ENCODE measurements at places on chromosomes 16 and 17. TPM values are rescaled to one million over a fixed set of nuclear protein-coding genes. Genes with fewer than 3 reads are reported as not detected.

KIF19 gene
- 0.44 TPM for total RNA-seq

KRTAP4-3 gene
- total RNA-seq = not detected

DNA sequence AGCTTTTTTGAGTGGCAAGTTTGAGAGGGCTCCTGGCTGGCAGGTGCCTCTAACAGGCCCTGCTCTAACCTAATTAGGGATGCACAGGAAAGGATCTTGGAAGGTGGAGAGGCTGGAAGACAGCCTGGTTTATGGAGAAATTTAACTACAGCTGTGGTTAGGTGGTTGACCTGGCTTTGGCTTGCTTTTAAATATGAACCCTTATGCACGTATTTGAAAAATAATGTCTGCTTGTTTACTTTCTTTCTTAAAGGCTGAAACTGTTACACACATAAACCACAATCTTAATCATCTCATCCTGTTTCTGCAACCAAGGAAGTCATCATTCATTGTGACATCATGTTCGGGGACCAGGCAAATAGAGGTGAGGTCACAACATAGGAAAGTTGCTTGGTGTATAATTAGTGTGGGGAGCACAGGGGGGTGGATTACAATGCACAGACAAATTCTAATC, 23.1 kb upstream of the DHRS13 start:
- DNase-seq = peak; percentile 96

DNA sequence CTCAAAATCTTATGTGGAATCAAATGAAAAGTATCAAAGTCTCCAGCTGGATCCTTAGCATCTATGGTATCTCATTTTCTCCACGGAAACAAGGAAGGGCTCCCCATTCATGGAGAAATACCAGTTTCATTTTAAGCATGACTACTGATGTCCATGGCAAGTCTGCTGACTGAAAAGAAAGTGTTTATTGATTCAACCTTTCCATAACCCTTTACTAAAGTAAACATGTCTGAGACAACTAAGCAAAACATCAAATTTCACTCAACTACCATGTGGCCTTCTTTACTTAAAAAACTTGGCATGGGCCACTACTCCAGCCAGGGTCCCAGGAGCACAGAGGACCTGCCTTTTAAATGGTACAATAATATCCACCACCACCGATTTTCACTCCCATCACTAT, 928.0 kb upstream of the SOX9 start:
- DNase-seq = no peak

DNA sequence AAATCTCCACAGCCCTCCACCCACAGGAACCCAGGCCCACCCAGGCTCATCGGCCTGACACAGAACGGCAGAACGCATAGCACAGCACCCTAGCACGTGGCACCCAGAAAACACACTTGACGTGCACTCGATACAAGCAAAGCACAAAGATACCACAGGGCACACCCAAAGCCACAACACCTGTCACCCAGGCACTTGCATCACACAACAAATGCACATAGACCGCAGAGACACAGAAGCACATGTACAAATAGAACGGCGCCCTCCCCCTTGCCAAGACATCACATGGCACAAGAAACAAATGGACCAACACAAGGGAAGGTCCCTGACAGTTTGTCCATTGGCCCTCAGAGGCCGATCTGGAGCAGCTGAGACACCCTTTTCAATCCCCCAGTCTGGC, 147.7 kb upstream of the WSCD1 start:
- no peak for DNase-seq

GRCh38 chr17:40063187-40063771, 514 bp downstream of the THRA start:
- DNase-seq = peak; percentile 35

DNA sequence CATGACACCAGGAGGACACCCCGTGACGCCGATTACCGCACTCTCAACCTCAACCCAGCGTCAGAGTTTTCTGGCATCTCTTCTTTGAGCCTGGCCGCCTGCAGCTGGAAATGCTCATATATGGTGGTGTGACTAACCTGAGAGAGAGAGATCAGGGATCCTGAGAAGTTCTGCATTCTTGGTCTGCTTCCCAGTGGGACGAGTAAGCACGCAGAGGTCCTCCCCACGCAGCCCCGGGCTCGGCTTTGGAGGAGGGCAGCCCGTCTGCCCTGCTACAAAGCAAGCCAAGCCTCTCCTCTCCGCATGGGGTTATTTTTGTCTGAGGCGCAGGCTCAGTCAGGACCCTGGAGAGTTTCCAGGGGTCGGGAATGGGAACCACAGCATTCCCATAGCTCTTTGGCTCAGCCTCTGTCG, 16.5 kb downstream of the CRISPLD2 start:
- DNase-seq = peak; percentile 49

GRCh38 chr17:51372345-51373004, 112.1 kb downstream of the UTP18 start:
- peak; percentile 78 for DNase-seq

RAB26 gene
- 0.20 TPM for total RNA-seq

- peak; percentile 93 for DNase-seq
Measured at GRCh38 chr17:64345689-64346376, 44.8 kb downstream of the PECAM1 start.

- DNase-seq = no peak
Measured at GRCh38 chr16:20768121-20768520, 4.3 kb downstream of the ACSM3 start.

NPIPA7 gene
- total RNA-seq = 0.79 TPM

DNA sequence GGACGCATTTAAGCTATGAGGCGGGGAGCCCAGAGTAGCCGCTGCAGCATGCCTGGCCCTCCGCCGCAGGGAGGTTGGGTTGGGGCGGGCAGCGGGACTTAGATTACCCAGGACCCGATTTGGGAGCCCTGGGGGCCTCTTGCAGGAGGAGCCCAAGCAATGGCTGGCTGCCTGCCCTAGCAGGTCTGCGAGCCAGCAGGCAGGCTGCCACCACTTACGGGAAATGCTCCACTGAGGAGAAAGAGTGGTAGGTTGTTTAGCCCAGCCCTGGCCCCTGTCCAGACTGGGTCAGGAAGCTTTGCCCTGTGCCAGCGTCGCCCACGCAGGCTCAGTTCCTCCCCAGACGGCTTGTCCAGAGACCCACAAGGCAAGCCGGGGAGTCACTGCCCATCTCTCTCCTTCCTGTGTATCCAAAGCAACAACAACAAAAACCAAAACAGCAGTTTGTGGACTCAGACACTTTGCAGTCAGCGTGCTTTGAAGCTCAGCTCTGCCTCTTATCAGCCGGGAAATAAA, 10.3 kb upstream of the TVP23A start:
- peak; percentile 63 for DNase-seq

DNA sequence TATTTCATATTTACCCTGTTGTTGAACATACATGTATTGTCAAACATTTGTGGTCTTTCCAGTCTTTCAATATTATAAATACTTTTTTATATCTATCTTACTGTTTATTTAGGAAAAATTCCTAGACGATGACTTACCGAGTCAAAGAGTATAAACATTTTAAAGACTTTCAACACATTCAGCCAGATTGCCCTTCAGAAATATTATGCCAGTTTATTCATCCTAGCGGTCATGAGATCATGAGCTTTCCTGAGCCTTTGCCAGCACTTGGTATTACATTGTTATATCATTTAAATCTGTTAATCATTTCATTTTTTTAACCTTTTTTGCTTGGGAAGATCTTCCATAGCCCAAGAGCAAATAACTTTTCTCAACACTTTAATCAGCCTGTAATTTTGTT, 197.4 kb downstream of the SPECC1 start:
- peak; percentile 39 for DNase-seq

DNA sequence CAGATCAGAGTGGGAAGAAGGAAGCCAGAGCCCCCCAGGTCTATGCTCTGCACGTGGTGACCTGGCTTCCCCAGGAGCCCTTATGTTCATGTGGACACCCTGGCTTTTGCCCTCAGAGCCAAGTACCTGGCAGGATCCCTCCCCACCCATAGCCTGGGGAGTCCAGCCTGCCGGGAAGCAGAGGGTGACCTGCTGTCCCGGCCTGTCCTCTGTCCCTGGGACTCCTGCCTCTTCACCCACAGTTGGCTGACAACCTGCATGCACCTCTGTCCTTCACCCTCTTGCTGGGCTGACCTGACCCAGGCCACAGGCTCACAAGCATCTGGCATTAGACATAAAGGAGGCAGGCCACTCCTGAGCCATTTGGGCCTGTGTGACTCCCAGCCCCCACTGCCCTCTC, 60.2 kb downstream of the SMPD3 start:
- DNase-seq = no peak

CIAPIN1 gene
- total RNA-seq = 60.9 TPM

GRCh38 chr17:4490109-4490591, 8.5 kb upstream of the SPNS2 start:
- DNase-seq = no peak

GRCh38 chr16:86975445-86975844, 341.7 kb downstream of the C16orf95 start:
- peak; percentile 74 for DNase-seq

GRCh38 chr16:22373662-22374310, 633 bp downstream of the CDR2 start:
- DNase-seq = peak; percentile 36

DNA sequence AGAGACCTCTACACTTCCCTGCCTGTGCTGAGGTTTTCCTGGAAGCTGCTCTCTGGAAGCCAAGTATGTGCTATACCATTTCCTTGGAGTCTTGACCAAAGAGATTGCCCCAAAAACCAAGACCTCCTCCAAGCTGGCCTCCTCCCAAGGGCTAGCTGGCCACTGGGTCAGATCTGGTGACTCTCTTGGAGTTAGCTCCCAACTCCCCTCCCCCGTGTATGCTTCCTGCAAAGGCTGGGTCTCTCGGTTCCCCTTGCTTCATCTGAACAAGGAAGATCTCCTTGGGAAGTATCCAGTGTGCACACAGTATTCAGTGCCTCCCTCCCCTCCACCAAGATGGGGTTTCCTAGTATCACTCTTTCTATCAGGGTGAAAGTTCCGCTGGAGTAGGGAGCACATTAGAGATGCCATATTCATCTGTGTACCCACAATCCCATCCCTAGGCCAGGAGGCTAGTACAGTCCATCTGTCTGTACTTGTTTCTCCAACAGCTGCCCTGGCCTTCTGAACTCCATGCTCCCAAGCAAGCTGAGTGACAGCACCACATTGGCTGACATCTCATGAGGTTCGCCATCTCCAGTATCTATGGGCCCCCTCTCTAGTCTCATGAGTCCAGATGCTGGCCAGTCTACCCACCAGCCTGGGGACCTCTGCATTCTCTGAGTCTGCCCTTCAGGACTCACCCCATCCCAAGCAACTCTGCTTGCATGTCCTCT, 3.2 kb downstream of the GAS7 start:
- no peak for DNase-seq

C16orf89 gene
- total RNA-seq = not detected

DNAAF8 gene
- 0.40 TPM for total RNA-seq

GRCh38 chr17:2042390-2042847, 597 bp downstream of the OVCA2 start:
- DNase-seq = peak; percentile 50

BEAN1 gene
- total RNA-seq = not detected

DNA sequence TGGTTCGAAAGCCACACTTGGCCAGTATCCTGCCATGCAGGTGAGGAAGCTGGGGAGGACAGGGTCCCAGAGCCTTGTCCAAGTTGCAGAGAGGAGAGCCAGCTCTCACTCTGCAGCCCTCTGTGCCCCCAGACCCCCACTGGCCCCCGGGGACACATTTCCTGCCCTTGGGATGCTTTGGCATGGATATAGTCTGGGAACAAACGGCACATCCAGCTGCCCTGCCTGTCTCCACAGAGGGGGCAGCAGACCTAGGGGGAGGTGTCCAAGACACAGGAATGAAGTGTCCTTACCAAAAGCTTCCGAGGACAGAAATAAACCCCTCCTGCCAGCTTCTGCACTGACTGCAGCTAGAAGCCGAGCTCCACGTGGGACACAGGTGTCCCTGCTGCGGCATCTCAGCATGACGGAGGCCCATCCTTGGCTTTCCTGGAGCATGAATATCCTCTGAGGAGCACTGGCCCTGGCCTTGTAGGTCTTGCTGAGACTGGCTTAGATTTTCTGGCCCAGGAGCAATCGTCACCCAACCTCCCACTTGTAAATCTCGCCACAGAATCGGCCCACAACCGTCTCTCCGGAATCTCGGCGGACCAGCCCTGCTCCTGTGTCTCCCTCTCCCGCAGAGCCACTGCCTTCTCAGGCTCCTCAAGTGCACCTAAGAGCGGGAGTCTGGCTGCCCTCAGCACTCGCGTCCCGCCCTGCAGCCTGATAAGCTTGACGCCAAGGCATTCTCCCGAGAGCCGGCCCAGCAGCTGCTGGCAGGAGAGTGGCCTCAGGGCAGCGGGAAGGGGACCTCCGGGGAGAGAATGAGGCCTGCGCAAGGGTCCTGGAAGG, 1.1 kb upstream of the CAPN15 start:
- peak; percentile 46 for DNase-seq

DNA sequence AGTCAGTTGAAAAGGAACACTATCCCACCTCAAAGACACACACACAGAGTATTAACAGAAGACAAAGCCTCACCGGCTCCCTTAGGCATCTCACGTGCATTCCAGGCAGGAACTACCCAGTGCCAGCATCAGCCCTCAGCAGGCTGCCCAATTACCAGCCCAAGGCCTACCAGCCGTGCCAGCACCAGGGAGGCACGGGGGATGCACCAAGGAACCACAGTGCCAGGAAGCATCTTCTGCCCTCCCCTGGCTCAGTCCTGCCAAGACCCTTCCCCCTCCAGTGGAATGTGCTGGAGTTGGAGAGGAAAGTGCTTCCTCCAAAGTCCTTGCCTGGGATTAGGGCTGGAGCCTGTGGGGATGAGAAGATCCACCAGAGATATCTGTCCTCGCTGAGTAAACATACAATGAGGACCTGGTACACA, 11.0 kb upstream of the KRT19 start:
- DNase-seq = no peak

DNA sequence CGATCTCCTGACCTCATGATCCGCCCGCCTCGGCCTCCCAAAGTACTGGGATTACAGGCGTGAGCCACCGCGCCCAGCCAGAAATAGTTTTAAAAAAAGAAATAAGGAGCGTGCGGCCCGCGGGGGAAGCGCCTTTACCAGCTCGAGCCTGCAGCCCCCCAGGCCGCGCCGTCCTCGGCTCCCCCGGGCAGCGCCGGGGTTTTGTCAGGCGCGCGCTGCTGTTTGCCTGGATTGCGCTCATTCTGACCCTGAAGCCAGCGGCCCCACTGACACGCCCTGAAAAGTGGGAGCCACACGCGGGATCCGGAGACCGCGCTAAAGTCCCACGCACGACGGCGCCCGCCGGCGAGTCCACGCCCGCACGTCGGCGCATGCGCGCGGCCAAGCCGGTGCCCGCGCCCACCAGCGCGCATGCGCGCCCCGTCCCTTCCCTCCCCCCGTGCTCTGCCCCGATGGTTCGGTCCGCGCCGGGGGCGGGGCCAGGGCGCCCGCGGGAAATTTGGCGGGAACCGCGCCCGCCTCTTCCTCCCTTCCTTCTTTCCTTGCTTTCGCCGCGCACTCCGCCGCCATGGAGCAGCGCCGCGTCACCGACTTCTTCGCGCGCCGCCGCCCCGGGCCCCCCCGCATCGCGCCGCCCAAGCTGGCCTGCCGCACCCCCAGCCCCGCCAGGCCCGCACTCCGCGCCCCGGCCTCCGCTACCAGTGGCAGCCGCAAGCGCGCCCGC, at the start of gene CDT1:
Gene CDT1, plus strand, starts transcription at position 526 of the 724 bp plus-strand sequence. Its CDS starts 43 bp downstream, at position 569.
- peak; percentile 76 for DNase-seq

DNA sequence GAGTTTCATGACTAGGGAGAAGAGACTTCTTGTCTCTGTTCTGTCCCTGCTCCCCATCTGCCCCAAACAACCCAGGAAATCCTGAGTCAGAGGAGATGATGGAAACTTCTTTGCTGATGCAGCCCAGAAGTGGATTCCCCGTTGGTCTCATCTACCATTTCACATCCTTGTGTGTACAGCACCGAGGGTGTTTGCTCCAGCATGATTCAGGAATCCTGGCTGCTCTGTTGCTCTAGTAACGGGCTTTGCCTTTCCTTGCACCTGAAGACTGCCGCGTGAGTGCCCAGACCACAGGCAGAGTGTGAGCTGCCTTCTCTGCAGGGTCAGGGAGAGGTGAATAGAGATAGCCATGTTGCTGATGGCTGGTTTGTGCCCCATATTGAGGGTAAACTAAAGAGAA, 408.4 kb downstream of the CPPED1 start:
- DNase-seq = peak; percentile 41

TPSD1 gene
- not detected for total RNA-seq
